ENCODE measurements at places on chromosomes 7 and 10.
A peak's percentile ranks its signal among the peaks of the same experiment; 100 is the strongest.

DNA sequence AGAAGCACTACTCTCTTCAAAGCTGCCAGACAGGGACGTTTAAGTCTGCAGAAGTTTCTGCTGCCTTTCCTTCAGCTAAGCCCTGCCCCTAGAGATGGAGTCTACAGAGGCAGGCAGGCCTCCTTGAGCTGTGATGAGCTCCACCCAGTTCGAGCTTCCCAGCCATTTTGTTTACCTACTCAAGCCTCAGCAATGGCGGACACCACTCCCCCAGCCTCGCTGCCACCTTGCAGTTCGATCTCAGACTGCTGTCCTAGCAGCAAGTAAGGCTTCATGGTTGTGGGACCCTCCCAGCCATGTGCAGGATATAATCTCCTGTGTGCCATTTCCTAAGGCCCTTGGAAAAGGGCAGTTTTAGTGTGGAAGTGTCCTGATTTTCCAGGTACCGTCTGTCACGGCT is 74.3 kb downstream of the TMEM26 start:
- DNase-seq, result no peak

- DNase-seq, result no peak
Observed at GRCh38 chr10:93656155-93656554, 43.8 kb downstream of the PDE6C start.

- no peak for DNase-seq
Observed at GRCh38 chr10:43024524-43024923, 52.3 kb upstream of the RET start.

DNA sequence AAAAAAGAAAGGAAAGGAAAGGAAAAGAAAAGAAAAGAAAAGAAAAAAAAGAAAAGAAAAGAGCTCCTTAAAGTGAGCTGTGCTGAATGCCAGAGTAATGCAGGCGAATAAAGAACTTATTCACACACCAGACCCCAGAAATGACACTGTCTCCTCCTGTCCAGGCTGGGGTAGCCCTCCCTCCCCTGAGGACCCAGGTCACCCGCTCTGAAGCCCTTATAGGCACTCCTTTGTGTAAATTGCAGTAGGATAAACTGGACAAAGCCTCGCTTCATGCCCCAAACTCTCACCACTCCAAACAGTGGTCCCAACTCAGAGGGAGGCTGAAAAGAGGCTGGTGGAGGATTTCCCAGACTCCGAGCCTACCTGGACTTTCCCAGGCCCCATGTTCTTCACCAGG is 46.3 kb downstream of the PKD1L1 start:
- DNase-seq, result no peak

DNA sequence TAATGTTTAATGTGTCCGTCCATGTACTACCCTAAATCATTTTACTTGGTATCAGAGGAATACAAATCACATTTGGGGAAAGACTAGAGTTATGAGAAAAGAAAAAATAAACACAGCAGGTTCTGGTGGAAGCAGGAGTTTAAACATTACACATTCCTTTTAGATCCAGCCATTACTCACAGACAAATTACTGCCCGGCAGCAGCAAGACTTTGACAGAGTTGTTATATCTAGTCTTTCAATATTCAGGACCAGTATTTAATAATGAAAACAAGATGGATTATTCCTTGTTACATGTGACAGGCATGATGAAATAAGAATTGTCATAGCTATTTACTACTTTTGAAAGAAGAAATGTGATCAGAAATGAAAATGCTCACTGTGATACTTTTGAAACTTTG is 131.8 kb upstream of the GNAI1 start:
- no peak for DNase-seq

GRCh38 chr7:69864274-69864673 is 266.0 kb downstream of the AUTS2 start:
- DNase-seq, result no peak

DNA sequence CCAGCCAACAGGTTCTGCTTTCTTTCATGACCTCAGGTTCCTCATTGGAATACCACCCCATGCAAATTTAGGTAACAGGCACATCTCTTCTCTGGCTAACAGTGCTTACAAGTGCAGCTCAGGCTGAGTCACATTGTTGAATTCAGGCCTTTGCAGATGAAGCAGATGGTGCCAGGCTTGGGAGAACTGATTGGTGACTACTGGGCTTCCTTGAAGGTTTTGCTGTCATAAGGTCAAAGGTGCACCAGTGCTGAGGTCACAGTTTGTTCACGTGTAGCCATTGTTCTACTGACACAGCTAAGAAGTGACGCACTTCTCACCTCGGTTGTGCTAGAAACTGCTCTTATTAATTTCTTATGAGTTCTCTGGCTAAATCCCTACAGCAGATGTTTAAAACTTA is 128.6 kb upstream of the BMPER start:
- DNase-seq, result peak; percentile 21

- peak; percentile 7 for DNase-seq
Observed at GRCh38 chr7:80014511-80014910, 120.1 kb upstream of the GNAI1 start.

DNA sequence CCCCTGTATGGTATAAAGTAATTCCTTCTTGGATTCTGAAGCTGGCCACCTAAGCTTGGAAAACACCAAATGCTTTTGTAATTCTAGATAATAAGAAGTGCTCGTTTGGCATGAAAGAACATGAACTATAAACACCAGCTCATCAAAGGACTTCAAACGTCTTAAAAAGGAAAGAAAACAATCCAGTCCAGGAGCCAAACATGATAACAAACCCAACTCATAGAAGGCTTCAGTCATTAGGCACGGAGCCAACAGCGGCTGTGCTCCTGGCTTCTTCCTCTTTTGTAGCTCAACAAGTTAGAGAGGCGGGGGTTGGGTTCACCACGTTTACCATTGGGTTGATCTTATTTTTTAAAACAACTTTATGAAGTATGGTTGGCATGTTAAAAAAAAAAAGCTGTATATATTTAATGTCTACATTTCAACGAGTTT is 56.4 kb upstream of the ECHDC3 start:
- peak; percentile 95 for DNase-seq

- no peak for DNase-seq
Observed at GRCh38 chr7:155181768-155182167, 111.6 kb downstream of the HTR5A start.

GRCh38 chr10:130300608-130301020 is 164.4 kb downstream of the GLRX3 start:
- DNase-seq, result no peak

- no peak for DNase-seq
Observed at GRCh38 chr10:23694921-23695824, 256.3 kb downstream of the OTUD1 start.

DNA sequence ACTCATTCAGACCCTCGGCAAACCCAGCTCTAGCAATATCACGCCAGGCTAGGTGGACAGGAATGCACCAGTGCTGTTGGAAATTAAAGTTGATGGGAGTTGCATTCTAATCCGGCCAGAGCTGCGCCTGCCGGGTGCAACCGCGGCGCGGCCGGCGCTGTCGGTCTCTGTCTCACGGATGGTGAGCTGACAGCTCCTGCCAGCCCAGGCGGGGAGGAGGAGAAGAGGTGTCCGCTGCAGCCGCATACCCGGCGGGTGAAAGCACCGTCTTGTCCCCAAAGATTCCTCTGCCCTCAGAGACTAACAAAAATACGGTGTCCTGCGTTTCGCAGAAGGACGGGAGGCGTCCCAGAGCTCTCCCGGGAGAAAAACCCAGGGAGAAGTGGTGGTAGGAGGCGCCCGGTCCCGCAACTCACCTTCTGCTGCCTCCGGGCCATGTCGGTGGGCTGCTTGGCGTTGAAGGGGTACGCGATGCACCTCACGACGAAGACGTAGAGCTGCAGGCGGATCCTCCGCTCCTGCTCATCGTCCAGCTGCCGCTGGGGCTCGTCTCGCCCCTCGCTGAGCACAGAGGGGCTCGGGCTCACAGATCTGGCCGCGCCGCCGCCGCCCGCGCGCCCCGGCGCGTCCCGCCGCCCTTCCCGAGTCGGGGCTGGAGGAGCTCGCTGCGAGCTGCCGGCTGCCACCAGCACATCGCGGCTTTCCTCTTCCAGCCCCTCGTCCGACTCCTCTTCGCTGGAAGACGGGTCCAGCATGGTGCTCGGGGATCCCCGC is 490 bp downstream of the CADPS2 start:
- DNase-seq, result peak; percentile 66

DNA sequence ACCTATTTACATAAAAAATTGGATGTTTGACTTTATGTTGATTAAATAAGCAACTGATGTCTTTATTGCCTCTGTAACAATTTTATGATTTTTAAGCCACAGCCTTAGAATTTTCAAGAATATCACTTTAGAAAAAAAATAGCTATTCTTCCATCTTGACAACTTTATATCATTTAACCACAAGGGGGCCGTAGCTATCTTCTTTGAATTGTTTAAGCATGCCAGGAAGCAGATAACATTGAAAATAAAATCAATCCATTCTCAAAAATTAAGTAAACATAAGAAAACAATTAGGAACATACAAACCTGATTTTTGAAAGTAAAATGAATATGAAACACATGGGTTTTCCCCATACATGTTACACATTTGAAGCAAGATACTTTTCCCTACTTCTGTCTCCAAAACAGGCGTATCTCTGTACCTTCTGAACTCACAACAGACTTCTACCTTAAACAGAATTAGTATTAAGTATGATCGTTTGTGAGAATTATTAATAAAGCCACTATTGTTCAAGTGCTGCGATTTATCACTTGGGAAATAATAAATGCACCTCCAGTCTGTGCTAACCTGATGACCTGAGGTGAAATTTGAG is 209.0 kb downstream of the CACNA2D1 start:
- DNase-seq, result peak; percentile 61

DNA sequence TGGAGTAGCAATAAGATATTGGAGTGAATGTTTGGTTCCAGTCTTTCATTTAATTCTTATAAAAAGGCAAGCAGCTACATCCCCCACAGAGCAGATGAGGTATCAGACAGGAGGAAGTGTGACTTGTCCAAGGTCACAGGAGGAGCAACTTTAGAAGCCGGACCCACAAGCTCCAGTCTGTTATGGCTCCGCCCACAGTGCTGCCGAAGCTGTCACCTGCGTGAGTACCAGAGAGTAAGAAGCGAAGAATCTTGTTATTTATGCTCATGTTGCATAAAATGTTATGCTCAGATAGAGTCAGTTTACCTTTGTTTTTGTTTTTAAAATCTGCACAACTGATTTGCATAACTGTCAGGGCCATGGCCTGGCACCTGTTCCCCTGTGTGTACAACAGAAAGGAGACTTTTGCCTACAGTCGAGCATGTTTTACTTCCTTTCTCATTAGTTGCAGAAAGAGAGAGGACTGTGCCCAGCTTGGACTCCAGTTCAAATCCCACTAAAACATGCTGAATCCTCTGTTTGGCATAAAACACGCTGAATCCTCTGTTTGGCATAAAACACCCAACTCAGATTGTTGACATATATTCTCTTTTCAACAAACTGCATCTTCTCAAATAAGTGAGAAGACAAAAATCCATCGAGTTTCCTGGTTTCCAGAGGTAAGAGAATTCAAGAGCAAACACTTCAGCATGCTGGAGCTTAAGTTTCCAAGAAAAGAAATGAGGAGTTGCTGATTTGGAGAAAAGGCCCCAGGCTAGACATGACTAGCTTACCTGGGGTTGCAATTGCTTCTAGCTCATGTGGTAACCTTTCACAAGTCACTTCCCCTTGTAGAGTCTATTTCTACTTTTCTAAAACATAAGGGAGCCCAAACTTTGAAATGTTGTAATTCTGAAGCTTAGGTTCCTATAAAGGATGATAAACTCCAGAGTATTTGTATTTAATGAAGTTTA is 409.8 kb upstream of the ZMIZ1 start:
- DNase-seq, result no peak

DNA sequence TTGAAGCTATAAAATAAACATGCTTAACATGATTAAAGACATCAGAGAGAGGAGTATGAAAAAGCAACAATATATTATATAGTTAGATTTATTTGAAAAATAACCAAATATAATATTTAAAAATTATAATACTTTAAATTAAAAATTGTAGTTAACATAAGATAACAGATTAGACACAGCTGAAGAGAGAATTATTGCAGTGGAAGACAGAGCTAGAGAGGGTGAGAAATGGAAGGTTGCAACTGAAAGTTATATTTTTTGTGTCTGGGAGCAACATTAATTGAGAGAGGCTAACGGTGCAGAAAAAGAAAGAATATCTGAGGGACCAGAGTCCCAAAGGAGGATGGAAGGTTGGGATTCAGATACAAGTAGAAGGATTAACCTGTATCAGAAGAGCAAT is 548.9 kb upstream of the FZD8 start:
- DNase-seq, result no peak

GRCh38 chr7:52168085-52168484 is 851.5 kb upstream of the COBL start:
- no peak for DNase-seq

DNA sequence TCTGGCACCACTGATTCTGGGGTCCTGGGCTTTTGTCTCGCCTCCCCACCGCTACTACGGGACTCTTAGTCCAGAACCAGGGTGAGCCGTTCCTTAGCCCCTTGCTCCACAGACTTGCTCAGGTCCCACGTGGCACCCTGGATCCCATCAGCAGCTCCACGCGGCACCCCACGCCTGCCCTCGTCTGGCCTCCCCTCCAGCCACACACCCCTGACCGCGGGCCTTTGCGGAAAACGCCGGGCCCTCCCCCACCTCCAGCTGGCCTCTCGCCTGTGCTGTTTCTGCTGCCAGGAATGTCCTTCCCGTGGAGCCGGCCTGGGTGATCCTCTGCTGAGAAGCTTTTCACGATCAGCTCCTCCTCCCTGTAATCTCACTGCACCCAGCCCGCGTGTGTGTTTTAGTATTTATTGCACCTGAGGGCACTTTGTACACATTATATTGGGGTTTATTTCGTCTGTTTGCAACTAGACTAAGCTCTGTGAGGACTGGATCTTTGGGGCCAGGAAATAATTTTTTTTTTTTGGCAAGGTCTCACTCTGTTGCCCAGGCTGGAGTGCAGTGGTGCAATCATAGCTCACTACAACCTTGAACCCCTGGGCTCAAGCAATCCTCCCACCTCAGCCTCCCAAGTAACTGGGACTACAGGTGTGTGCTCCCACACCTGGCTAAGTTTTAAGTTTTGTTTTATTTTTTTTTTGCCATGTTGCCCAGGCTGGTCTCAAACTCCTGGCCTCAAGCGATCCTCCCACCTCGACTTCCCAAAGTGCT is 10.5 kb upstream of the TTYH3 start:
- DNase-seq, result peak; percentile 49

- DNase-seq, result no peak
Observed at GRCh38 chr7:9863545-9863944, 1110.1 kb upstream of the PHF14 start.

DNA sequence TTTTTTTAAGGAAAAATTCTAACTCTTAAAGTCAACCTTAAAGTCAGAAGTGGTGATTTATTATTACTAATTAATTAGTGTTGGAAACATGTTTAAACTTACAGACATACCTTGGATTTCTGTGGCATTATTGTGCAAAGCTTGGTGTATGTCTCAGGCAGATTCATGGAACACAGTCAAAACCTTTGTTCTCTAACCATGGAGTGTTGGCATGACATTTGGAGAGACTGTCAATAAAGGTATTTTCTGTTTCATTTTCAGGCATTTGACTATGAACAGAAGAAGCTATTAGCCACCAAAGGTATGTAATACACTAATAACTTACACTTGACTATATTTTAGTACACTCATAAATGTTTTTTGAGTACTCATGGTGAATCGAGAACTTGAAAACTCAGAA is 293.7 kb downstream of the BICC1 start:
- no peak for DNase-seq

GRCh38 chr7:142461437-142461836 is 203.6 kb upstream of the PRSS58 start:
- DNase-seq, result no peak
